ENCODE measurements at places on chromosomes 5 and 9. TPM values are rescaled to one million over a fixed set of nuclear protein-coding genes. Genes with fewer than 3 reads are reported as not detected.

RETREG1 gene
- total RNA-seq: 6.3 TPM

EIF4E1B gene
- not detected for total RNA-seq

NR2F1-AS1 gene
- 0.39 TPM for total RNA-seq

ANKRD34B gene
- not detected for total RNA-seq

- H3K27ac ChIP-seq: no peak overlapping the region
- H3K4me1 ChIP-seq: no peaks in the 10 kb centered on the region
- H3K36me3 ChIP-seq: no peaks in the 10 kb centered on the region
- no peak for DNase-seq
- peaks cover 2% of the 10 kb centered on the region for H3K27me3 ChIP-seq
Measured at GRCh38 chr5:53023969-53024368, 34.8 kb downstream of the ITGA2 start.

- no peaks in the 10 kb centered on the region for H3K27me3 ChIP-seq
- no peak for DNase-seq
- no peak overlapping the region for H3K4me3 ChIP-seq
- H3K27ac ChIP-seq: no peak overlapping the region
Measured at GRCh38 chr5:97979740-97980139, 793.7 kb upstream of the RGMB start.

DNA sequence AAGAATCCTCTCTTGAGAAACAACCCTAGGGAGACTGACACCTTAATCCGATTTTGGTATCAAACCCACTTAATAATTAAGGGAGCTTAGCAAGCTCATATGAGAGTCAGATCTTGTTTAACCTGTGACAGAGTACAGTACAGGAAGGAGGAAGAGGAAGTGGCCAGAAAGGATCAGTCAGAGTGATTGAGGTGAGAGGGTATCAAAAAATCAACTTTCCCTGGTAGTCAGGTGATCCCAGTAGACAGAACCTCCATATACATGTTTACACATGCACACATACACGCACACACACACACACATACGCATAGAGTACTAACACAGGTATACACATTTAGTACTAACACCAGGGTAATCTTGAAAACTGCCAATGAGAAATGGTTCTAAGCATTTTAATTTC, 56.8 kb downstream of the GLIS3 start:
- H3K4me3 ChIP-seq: no peak overlapping the region
- H3K27me3 ChIP-seq: no peaks in the 10 kb centered on the region
- DNase-seq: no peak

DNA sequence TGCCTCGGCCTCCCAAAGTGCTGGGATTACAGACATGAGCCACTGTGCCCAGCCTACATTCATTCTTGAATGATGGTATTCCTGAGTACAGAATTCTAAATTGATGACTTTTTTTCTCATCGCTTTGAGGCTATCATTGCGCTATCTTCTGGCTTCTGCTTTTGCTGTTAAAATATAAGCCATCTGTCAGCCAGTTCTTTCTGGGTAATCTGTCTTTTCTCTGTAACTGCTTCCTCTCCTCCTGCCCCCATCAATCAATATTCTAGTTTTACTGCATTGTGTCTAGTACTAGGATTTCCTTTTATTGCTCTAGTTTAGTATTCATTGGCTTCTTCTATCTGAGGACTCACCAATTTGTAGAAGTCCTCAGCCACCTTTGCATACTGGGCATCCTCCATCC, 89.0 kb downstream of the PLPP1 start:
- H3K27me3 ChIP-seq: no peaks in the 10 kb centered on the region
- no peak for DNase-seq
- H3K4me1 ChIP-seq: peaks cover 20% of the 10 kb centered on the region

DNA sequence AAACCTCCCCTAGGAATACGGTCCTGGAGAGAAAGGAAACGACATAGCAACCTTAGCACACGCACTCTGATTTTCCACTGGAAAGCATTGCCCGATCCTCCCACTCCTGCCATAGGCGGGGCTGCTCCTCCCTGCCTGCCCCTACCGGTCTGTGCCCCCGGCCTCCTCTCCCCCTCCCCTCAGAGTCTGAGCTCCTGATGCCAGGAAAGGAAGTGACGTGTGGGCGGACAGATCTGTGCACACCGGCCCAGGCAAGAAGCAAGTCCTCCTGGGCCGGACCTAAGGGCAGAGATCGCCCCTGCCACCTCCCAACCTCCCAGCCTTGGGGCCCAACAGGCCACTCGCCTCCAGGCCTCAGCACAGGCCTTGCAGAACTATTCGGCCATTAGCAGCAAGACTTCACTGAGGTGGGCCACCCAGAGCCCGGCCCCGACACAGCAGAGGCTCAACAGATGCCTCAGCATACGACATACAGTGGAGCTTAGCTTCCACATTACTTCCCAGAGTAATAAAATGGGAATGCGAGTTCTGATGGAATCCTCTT, 7.2 kb downstream of the NINJ1 start:
- peaks cover 19% of the 10 kb centered on the region for H3K4me1 ChIP-seq
- H3K27me3 ChIP-seq: no peaks in the 10 kb centered on the region
- H3K27ac ChIP-seq: peak overlapping the region; percentile 64
- DNase-seq: no peak

GRCh38 chr5:14855366-14855765, 16.2 kb downstream of the ANKH start:
- peaks cover 8% of the 10 kb centered on the region for H3K36me3 ChIP-seq
- H3K27me3 ChIP-seq: no peaks in the 10 kb centered on the region
- no peak overlapping the region for H3K4me3 ChIP-seq
- peaks cover 17% of the 10 kb centered on the region for H3K4me1 ChIP-seq
- no peak for DNase-seq
- no peak overlapping the region for H3K27ac ChIP-seq

- no peak for DNase-seq
- H3K4me1 ChIP-seq: peaks cover 16% of the 10 kb centered on the region
- no peak overlapping the region for H3K27ac ChIP-seq
- no peaks in the 10 kb centered on the region for H3K27me3 ChIP-seq
- no peak overlapping the region for H3K4me3 ChIP-seq
Measured at GRCh38 chr5:76194340-76194739, 111.2 kb downstream of the SV2C start.

DNA sequence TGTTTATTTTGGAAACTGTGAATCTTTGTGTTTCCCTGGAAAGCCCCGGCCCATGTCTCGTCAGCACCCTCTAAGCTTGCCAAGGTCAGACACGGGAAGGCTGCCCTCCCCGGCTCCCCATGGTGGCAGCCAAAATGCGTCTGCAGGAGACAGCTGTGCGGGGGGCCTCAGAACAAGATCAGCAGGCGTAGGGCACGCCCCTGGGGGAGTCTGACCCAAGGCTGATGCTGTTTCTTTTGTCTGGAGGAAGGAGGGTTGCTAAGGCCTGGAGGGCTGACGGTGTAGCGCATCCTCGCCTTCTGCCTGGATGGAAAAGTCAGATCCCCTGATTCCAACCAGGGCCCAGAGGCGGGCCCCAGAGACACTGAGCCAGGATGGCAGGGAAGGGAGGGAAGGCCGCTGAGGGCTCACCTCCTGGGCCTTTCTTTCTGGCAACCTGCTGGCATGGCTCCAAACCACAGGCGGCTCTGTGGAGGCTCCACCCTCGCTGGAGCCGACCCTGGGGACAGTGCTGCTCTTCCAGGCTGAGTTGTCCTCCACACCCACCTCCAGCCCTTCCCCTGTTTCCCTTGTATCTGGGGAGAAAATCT, 57.2 kb downstream of the OLFM1 start:
- H3K27me3 ChIP-seq: peaks cover 12% of the 10 kb centered on the region
- peak overlapping the region; percentile 74 for H3K27ac ChIP-seq
- H3K4me3 ChIP-seq: peak overlapping the region; percentile 48
- no peak for DNase-seq
- no peaks in the 10 kb centered on the region for H3K36me3 ChIP-seq
- H3K4me1 ChIP-seq: peaks cover 28% of the 10 kb centered on the region

GRCh38 chr5:138647261-138647788, 72.1 kb upstream of the HSPA9 start:
- no peak for DNase-seq
- no peak overlapping the region for H3K27ac ChIP-seq
- peaks cover 42% of the 10 kb centered on the region for H3K4me1 ChIP-seq
- H3K36me3 ChIP-seq: no peaks in the 10 kb centered on the region

DNA sequence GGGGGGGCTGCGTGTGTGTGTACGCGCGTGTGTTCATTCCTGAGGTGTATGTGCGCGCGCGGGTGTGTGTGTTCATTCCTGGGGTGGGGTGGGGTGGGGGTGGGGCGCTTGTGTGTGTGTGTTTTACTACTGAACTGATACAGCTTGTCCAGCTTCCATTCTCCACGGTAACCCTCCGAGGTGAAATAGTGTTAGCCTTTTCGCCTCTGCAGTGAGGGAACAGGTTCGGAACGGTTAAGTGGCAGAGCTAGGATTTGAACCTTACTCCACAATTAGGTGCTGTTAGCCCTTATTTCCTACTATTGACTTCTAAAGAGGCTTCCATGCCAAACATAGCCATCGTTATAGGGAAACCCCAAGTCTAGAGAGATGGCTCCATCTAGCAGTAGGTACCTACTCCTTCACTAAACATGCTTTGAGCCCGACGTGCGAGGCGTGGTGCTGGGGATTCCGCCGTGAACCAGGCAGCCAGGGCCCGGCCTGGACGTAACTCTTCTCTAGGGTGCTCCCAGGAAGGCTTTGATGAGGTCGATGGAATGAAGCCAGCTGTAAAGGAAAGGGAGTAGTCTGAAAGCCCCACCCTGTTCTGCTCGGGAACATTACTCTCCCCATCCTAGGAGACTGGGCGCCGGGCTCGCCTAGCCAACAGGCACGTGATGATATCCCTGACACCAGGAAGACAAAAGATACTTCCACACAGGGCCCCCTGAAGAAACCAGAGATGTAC, 782 bp upstream of the SKP1 start:
- no peaks in the 10 kb centered on the region for H3K36me3 ChIP-seq
- no peak for DNase-seq
- H3K27ac ChIP-seq: peak overlapping the region; percentile 99
- H3K4me3 ChIP-seq: peak overlapping the region; percentile 94

GRCh38 chr5:61055434-61056006, 106.7 kb downstream of the SMIM15 start:
- H3K4me3 ChIP-seq: no peak overlapping the region
- H3K27ac ChIP-seq: no peak overlapping the region
- no peaks in the 10 kb centered on the region for H3K27me3 ChIP-seq

DNA sequence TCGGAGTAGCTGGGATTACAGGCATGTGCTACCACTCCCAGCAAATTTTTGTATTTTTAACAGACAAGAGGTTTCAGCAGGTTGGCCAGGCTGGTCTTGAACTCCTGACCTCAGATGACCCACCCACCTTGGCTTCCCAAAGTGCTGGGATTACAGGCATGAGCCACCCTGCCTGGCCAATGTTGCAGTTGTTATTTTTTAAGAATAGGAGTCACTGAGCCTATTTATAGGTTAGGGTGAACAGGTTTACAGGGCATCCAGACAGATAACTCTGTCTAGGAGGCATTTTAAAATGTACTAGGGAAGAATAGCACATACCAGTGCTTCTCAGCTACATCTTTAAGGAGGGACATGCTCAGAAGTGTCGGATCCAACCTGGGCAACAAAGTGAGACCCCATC, 60.1 kb upstream of the BNC2 start:
- no peak overlapping the region for H3K4me3 ChIP-seq
- DNase-seq: no peak
- no peak overlapping the region for H3K27ac ChIP-seq
- H3K4me1 ChIP-seq: no peaks in the 10 kb centered on the region
- H3K36me3 ChIP-seq: no peaks in the 10 kb centered on the region

- peak overlapping the region; percentile 97 for H3K27ac ChIP-seq
- peak overlapping the region; percentile 88 for H3K4me3 ChIP-seq
- peaks cover 9% of the 10 kb centered on the region for H3K36me3 ChIP-seq
- peak; percentile 91 for DNase-seq
- H3K4me1 ChIP-seq: peaks cover 58% of the 10 kb centered on the region
Measured at GRCh38 chr5:141512390-141512910, 23.6 kb downstream of the PCDHGC5 start.

GRCh38 chr5:161745392-161745791, 59.9 kb downstream of the GABRA6 start:
- H3K36me3 ChIP-seq: no peaks in the 10 kb centered on the region
- no peaks in the 10 kb centered on the region for H3K4me1 ChIP-seq
- no peak overlapping the region for H3K27ac ChIP-seq
- no peak for DNase-seq

Measured in glutamatergic neuron (in vitro differentiated cells).